ENCODE measurements at places on chromosomes 12 and 14. TPM values are rescaled to one million over a fixed set of nuclear protein-coding genes. Genes with fewer than 3 reads are reported as not detected.

Gene ASCL1
- total RNA-seq: not detected

Gene TMTC3
- 21.4 TPM for total RNA-seq

Gene KRT1
- not detected for total RNA-seq

GRCh38 chr14:76773188-76773885 is 12.1 kb downstream of the VASH1 start:
- DNase-seq: no peak

Gene KITLG
- total RNA-seq: 28.3 TPM

DNA sequence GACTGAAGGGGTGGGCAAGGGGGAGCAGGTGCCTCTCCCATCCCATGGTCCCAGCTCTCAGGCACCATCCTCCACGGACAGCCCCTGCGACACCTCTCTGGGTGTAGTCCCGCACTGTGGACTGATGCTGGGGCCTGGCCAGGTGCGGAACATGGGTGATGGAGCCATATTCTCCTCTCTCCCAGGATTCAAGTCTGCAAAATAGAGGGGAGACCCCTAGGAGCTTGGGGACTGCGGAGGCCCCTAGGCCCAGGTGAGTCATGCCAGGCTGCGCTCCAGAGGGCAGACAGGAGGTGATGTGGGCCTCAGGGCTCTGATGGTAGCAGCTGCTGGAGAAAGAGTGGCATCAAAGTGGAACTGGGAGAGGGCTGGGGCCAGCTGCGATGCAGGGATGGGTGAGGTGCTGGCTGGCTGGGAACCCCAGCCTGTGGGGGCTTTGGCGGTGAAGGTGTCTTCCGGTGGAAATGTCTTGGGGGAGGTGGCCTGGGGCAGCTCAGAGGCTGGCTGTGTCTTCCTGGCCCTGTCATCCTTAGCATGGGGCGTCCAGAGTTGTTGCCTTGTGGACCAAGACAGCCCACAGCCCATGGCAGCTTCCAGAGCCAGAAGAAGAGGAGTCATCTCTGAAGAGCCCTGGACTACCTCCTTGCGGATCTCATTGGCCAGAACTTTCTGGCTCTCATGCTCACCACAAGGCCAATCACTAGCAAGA is 149.1 kb downstream of the KIF26A start:
- no peak for DNase-seq

Gene EPS8
- 2.7 TPM for total RNA-seq

Gene LRR1
- total RNA-seq: 12.9 TPM

- no peak for DNase-seq
These were observed 56.5 kb upstream of the BCAT1 start for GRCh38 chr12:25005376-25005775.

DNA sequence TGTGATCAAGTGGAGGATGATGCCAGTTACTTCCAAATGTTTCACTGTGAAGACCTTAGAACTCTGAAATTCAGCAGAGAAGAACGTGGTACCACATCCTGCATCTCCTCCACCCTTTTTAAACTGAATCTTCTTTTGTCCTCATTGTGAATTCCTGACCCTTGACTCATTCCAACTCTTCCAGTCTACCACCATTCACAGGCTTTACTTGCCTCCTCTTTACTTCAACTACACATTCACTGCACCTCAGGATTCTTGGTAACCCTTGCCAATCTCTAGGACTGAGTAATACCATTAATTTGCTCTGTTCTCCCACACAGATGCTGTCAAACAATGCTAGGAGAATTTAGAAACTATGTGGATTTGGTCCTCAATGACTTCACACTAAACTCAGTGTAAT is 37.3 kb downstream of the PPP1R12A start:
- DNase-seq: no peak

Gene PTGES3
- 165 TPM for total RNA-seq

Gene LRRK2
- total RNA-seq: 0.26 TPM

GRCh38 chr12:30598889-30599288 is 96.8 kb downstream of the IPO8 start:
- DNase-seq: no peak

- no peak for DNase-seq
These were observed 80.6 kb downstream of the PRKAB1 start for GRCh38 chr12:119748497-119748896.

Gene MUCL1
- 15.4 TPM for total RNA-seq

Gene ITGB7
- 0.56 TPM for total RNA-seq

Gene TEX22
- 1.1 TPM for total RNA-seq

DNA sequence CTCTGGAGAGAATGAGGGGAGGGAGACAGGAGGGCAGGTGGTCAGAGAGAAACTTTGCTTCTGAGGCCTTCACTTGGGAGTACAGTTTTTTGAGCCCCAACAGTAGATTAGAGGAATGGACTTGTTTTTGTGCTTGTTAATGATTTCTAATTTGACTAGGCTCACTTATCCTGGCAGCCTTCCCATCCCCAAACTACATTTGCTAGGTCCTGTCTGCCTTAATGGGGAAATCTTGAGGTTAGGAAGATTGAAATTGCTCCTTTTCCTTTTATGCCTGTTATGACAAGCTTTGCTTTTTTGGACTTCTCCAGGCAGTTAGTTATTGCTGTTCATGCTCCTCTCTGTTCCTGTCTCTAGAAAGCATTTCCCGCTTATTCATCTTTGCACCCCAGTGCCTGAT is 37.7 kb downstream of the SYNE2 start:
- DNase-seq: no peak

Gene RASSF8
- total RNA-seq: 87.2 TPM

DNA sequence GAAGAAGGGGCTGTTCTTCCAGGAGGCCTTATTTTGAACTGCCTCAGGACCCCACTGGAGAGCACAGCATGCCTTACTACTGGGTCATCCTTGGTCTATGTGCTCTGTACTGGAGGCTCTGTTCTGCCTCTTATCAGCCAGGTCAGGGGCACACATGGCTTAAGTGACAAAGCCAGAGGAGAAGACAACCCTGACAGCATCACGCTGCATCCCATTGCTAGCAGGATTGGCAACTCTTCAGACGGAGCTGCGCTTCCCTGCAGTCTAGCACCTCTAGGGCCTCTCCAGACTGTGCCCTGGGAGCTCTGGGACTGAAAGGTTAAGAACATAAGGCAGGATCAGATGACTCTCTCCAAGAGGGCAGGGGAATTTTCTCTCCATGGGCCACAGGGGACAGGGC is 17.3 kb upstream of the TIGAR start:
- no peak for DNase-seq

DNA sequence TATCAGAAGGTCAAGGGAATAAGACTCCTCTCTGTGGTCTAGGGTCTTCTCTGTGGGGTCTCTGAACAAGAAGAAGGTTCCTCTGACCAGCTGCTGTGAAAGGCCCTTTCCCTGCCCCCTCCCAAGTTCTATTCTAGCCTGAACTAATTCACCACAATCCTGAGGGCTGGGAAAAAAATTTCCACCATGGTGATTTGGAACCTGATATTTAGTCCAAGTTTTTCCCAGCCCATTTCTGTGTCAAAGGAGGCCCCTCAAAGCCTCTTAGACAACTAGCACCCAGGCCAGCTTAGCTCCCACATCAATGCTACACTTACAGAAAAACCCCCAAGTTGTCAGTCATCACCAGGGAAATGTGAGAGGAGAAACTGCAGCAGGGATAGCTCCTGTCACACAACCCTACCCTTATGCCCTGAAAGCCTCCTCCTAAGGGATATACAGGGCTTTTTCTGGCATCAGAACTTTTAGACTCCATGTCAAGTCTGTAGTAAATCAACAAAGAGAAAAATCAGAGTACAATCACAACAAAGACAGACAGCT is 4.5 kb downstream of the FMNL3 start:
- DNase-seq: no peak

Gene ITGA7
- 4.0 TPM for total RNA-seq

GRCh38 chr12:53500142-53500775 is 824 bp upstream of the TARBP2 start:
- no peak for DNase-seq

Gene HSP90B1
- total RNA-seq: 729 TPM

DNA sequence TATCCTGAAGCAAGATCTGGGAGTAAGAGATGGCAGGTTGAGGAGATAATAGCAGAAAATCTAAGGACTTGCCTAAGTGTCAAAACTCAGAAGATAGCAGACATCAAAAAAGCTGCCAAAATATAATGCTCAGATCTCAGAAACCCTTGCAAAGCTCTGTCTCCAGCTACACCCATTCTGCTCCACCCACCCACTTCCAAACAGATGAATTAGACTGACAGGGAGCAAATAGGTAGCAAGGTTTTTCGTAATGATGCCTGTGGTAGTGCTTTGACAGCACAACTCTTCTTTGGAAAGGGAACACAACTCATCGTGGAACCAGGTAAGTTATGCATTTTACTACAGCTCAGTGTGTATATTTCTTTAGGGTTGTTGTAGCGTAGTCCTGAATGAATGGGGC is 132.6 kb downstream of the DAD1 start:
- no peak for DNase-seq

GRCh38 chr12:64088431-64089349 is 133.4 kb downstream of the KICS2 start:
- DNase-seq: peak; percentile 27

Gene MORN3
- total RNA-seq: 1.2 TPM

- no peak for DNase-seq
These were observed 115.1 kb upstream of the PCED1B start for GRCh38 chr12:46963977-46964971.

Gene AHNAK2
- 26.9 TPM for total RNA-seq

DNA sequence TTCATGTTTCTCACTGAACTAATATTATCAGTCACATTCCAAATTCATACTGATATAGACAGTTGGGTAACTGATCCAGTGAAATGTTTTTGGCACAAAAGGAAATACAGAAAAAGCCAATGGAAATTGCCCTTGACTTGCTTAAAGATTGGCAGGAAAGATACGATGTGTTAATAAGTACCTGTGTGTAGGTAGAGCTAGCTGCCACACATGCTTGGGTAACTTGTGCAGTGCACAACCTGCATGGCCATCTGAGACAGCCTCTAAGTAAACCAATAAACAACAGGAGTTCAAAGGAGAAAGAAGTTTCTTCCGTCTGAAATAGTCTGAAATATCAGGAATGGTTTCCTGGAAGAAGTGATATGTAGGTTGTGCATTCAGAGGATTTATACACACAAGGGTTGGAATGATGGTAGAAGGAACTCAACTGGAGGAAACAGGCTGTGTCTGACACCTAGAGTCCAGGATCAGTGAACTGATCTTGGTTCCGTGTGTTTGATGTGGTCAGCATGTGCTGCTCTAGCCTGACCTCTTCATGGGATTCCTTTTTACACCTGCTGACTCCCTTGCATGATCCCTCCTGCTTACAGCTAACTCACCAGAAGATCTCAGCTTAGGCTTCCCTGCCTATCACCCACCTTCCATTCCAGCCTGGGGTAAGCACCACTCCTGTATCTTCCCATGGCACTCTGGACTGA is 81.4 kb upstream of the KRR1 start:
- no peak for DNase-seq

GRCh38 chr12:94792693-94793092 is 142.3 kb upstream of the TMCC3 start:
- no peak for DNase-seq

Gene P2RX2
- total RNA-seq: not detected

- no peak for DNase-seq
These were observed 89.8 kb downstream of the CRADD start for GRCh38 chr12:93766796-93767523.

DNA sequence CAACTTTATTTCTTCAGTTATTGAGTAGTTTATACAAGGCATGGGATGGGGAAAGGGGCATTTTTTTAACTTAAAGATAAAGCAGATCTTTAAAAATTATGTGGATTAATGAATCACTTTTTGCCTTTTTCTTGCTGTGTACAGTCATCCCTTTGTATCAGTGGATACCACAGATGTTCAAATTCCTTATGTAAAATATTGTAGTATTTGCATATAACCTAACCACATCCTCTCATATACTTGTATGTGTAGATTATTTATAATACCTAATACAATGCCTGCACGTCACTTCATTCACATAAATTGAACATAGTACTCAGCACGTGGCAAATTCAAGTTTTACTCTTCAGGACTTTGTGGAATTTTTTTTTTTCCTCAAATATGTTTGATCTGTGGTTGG is 66.5 kb upstream of the MON2 start:
- DNase-seq: no peak

GRCh38 chr14:36553656-36554260 is 28.7 kb downstream of the NKX2-8 start:
- DNase-seq: no peak

Gene SPTB
- 0.08 TPM for total RNA-seq

- DNase-seq: peak; percentile 34
These were observed 1.0 kb downstream of the DGKA start for GRCh38 chr12:55931780-55932550.

Gene RNASE3
- not detected for total RNA-seq

Gene SUOX
- 31.6 TPM for total RNA-seq

DNA sequence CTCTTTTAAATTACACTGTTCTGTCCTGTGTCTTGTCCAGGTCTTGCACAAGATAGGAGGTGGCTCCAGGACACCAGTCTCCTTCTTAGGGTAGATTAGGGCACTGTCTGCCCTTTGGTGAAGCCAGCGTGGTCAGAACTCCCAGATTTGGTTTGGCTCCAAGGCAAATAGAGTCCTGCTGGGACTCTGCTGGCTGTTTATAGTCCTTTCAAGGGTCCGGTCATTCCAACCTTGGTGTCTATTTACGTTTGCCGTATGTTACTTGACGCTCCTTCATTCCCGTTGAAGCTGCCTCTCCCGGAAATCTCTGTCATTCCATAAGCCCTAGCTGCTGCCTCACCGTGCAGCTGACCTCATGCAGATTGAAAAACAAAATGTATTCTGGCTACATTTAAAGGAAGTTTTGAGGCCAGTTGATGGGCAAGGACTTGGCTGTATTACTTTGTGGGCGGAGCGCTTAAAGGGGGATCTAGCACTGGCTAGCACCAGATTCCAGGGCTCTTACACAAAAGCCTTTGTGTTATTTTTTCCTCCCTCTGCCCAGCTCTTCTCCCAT is 180.6 kb downstream of the AKAP6 start:
- DNase-seq: no peak

Gene TSPAN8
- total RNA-seq: not detected

- no peak for DNase-seq
These were observed 236.2 kb upstream of the KRR1 start for GRCh38 chr12:75747572-75748021.

Data from endothelial cell (in vitro differentiated cells).